ENCODE measurements at places on chromosomes 4 and X.

DNA sequence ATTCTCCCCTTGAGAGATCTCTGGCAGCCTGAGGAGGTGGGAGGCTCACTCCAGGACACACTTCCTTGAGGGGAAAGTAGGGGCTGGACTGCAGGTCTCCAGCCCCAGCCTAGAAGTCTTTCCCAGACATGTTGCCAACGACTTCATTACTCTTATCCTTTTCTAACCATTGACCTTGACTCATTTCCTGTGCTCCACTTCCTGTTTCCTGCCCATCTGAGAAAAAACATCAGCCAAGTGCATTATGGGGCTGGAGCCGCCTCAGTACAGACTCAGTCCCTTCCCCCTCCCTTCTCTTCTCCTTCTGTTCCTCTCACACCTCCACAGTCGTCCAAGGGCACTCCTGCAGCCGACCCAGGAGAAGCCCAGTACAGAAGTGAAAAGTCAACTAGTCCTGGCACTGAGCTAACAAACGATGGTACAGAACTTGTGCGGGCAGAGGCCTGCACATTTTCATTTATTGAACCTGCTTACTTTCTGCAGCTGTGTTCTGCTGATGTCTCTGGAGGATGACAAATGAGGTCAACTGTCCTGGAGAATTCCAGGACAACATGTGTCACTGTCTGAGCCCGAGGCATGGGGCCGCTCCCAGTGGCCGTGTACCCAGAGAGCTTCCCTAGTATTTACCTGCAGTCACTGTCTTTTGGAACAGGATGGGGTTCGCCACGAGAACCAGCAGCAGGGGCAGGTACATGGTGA is 20.1 kb downstream of the GPR143 start:
- DNase-seq = no peak

DNA sequence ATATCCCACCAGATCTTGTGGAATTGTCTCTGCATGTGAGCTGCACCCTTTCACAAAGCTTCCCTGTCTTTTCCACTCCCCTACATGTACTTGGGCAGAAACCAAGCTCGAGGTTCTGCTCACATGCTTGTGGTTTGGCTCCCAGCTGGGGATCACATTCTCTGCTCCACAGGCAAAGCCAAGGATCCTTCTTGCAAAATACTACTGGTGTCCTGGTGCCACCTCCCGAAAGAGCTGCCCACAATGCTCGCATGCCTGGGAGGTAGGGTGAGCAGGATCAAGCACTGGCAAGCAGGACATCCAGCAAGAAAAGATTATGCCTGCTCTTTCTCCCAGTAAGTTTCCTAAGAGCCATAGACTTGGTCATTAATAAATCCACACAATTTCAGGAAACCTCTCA is 45.1 kb upstream of the PPARGC1A start:
- DNase-seq = no peak

DNA sequence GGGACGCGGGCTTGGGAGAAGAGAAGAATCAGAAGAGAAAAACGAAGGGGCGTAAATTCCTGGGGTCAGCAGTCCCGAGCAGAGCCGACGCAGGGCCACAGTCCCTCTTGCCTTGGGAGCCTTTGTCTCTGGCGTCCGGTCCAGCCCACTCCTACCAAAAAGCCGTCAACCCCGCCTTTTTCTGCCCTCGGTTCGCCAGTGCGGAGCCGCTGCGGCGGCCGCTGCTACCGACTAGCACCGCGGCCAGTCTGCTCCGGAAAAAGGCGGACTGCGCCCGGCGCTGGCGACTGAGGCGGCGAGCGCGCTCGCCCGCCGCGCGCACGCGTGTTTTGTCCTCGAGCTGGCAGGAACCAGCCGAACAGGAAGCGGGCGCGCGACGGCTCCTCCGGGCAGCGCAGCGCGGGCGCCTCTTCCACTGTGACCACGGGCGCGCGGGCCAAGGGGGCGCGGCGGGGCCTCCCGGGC is 502 bp downstream of the HNRNPDL start:
- DNase-seq = peak; percentile 89

DNA sequence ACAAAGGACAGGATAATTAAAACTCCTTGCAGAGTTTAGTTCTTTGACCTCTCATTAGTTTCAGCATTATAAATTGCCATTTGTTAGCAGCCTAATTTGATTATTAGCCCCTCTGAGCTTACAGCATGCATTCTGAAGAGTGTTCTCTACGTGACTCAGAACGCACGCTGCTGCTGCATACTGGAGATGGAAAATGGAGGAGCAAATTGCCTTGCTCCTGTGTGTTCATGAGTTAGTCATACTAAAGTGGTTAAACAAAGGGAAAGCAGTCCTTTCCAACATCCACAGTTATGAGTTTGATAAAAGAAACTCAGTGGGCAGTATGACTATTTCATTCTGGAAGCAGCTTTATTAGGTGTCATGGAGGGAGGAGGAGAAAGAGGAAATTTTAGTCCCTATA is 922.5 kb downstream of the RPA4 start:
- no peak for DNase-seq

- no peak for DNase-seq
These were observed 19.0 kb downstream of the NELFA start for GRCh38 chr4:1989533-1990347.

Measured in neural progenitor cell (in vitro differentiated cells).